Activated naive CD8-positive, alpha-beta T cell treated with anti-CD3 and anti-CD28 coated beads, Interleukin-2, amount 10 ng/mL, durations not matched to agents 7 days and 5 days (primary cell): ENCODE measurements at places on chromosomes 13 and 19.

DNA sequence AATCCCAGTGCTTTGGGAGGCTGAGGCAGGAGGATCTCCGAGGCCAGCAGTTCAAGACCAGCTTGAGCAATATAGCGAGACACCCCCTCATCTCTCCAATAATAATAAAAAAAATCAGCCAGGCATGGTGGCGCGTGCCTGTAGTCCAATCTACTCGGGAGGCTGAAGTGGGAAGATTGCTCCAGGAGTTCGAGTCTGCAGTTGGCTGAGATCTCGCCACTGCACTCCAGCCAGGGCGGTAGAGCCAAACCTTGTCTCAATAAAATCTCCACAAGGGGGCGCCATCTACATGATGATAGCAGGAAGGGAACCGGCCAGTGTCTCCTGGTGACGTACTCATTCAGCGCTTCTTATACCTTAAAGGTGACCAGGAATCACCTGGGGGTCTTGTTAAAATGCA, 13.6 kb upstream of the C5AR1 start:
- peak; percentile 61 for DNase-seq

- no peak for DNase-seq
Measured at GRCh38 chr13:72156760-72157159, 289.8 kb upstream of the DACH1 start.

DNA sequence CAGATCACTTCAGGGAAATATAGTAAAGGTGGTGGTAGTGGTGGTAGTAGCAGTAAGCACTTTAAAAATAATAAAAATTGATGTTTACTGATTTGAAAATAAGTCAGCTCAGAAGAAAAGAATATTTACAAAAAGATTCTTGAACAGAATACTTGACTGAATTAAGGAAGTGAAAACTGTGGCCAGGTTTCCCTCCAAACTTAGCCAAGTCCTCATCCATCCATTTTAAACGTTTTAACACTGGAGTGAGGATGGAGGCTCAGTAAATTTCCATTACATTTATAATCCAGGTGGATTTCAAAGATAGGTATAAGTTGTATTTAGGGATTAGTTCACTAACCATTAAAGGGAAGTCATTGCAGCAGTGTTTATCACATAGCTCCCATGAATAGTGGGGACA, 221.5 kb downstream of the RGCC start:
- DNase-seq = no peak

- DNase-seq = peak; percentile 77
Measured at GRCh38 chr19:55640043-55640576, 692 bp upstream of the ZNF580 start.

GRCh38 chr13:41563984-41564365, 106.6 kb downstream of the RGCC start:
- no peak for DNase-seq

DNA sequence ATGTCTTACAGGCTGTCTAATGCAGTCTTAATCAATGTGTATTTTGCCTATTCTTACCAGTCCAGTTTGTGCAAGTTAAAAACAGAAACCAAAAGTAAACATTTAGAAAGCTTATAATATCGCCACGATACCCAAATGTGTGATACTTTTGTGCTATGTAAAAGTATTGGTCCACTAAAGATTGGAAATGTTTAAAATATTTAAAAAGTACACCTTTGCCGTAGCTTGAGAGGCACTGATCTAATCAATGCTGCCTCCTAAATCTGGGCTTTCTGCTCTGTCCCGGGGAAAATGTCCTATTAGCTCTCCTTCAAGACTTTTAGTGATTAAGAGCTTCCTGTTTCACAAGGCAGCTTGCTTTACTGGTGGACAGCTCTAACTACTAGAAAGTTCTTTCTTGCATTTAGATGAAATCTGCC, 64.7 kb downstream of the DNAJC15 start:
- no peak for DNase-seq

GRCh38 chr13:32988608-32989289, 27.5 kb upstream of the KL start:
- DNase-seq = no peak

- peak; percentile 19 for DNase-seq
Measured at GRCh38 chr13:113650731-113651148, 7.3 kb downstream of the ATP4B start.

GRCh38 chr13:97875911-97876310, 77.6 kb upstream of the IPO5 start:
- no peak for DNase-seq

DNA sequence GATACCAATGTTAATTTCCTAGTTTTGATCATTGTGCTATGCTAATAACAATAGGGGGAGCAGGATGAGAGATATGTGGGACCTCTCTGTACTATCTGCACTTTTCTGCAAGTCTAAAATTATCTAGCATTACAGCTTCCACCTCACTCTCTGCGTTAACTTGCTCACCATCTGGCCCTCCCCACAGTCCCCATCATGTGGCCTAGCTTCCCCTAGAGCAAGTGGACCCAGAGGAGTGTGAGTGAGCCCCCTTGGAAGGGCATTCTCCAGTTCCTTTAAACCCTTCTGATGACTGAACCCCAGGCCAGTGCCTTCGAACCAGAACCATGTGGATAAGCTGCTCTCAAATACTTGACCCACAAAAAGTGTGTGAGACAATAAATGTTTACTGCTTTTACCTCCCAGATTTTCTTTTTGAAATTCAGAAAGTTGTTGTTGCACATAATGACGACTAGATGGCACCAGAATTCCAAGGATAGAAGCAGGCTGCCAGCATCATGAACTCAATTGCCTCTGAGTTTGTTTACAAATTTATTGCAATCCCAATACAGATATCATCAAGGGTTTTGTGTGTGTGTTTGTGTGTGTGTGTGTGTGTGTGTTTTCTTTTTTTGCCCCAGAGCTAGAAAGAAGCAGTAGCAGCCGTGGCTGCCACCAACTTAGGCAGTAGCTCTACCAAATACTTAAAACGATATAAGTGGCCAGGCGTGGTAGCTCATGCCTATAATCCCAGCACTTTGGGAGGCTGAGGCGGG, 49.0 kb upstream of the ZNF780A start:
- no peak for DNase-seq

GRCh38 chr19:45455707-45456499, 11.9 kb upstream of the FOSB start:
- DNase-seq = peak; percentile 57

- no peak for DNase-seq
Measured at GRCh38 chr19:17138937-17139598, 63.5 kb downstream of the MYO9B start.

DNA sequence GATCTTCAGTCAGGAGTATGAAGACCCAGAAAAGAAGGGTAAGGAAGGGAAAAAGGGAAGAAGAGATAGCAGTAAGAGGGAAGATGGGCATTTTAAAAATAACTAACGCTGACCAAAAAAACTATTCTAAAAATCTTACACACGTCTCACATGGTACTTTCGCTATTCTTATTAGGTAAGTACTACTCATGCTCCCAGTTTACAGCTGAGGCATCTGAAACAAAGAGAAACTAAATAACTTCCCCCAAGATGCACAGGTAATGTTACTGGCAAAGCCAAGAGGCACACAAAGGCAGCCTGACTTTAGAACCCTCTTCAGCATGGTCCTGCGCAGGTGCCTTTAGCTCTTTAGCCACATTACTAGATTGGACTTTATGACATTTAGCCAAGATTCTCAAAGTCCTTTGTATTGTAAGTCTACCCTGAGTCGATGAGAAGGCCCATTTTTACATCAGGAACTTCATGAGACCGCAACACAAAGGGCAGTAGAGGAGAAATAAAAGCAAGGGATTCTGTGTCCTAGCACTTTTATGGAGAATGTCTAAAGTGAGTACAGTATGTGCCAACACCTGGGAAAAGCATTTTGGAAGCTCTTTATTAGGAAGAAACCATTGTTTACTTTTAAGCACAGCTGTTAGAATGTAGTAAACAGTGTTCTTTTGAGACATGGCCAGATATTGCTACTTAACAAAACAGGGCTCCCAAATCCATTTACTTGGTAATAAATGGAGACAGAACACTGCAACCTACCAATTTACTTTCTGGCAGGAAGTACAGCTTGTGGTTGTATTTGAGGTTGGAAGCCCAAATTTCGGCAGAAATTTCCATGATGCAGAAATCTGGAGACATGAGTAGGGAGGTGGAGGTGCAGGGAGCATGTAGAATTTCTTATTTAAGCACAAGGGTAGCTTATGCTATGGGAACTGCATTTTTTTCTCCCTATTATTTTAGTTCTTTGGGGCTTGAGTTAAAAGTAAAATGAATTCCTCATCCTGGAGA, 250.7 kb downstream of the KCTD12 start:
- DNase-seq = no peak

DNA sequence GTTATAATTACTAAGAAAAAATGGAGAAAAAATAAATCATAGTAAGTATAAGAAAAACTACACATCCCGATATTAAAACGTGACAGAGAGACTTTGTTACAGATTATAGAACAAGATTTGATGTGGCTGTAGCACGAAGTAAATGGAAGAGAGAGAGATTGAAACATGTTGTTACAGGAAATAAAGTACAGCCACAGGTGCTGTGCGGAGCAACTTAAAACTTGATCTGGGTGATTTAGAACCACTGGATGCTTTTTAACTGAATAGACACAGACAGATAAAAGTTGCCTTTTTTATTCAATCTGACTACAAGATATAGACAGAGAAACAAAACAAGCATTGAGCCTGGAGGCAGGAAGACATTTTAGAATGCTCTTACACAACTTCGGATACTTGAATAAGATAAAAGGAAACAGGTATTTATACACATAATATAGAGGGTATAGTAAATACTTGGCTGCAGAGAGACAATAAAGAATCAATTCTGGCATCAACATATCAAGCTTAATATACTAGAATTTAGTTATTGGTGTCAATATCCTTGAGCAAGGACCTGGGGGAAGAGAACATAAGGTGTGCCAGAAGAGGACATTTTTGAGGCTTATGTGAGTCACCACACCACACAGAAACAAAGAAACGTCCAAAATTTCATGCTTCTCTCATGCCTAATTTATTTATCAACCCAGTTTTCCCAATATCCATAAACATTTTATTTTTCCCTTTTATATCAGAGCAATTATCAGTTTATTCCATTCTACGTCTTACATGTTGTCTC, 548.5 kb downstream of the SLITRK1 start:
- DNase-seq = no peak

- no peak for DNase-seq
Measured at GRCh38 chr19:17753976-17754375, 2.7 kb downstream of the FCHO1 start.

GRCh38 chr13:41059456-41060081, 1.7 kb upstream of the WBP4 start:
- no peak for DNase-seq

- no peak for DNase-seq
Measured at GRCh38 chr13:42401376-42401775, 129.4 kb downstream of the AKAP11 start.

- no peak for DNase-seq
Measured at GRCh38 chr19:18416778-18417249, 2.4 kb upstream of the SSBP4 start.

- no peak for DNase-seq
Measured at GRCh38 chr13:67223742-67224141, 6.4 kb downstream of the PCDH9 start.

GRCh38 chr13:113216254-113217048, 7.0 kb downstream of the CUL4A start:
- DNase-seq = no peak

DNA sequence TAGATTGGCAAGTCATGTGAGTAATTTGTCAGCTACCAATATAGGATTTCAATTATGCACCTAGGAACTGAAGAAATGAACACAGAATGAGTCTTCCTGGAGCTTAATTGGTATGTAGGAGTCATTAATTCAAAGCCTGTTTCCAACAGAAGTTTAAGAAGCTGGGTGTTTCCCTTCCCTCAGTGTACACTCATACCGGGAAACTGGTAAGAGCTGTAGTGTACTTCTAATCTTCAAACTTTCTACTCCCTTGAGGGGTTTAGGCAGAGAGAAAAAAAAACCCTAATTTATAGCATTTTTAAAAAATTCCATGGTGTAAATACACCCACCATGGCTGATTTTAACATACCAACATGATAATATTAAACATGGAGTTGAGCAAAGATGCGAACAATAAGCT, 665.7 kb upstream of the SLITRK5 start:
- DNase-seq = no peak

- no peak for DNase-seq
Measured at GRCh38 chr13:85204668-85205344, 594.4 kb downstream of the SLITRK6 start.

- DNase-seq = no peak
Measured at GRCh38 chr13:99391781-99392469, 84.7 kb upstream of the GPR183 start.

GRCh38 chr19:571566-571974, 826 bp upstream of the BSG start:
- DNase-seq = no peak

GRCh38 chr13:40801255-40802217, 12.1 kb downstream of the SLC25A15 start:
- DNase-seq = no peak

DNA sequence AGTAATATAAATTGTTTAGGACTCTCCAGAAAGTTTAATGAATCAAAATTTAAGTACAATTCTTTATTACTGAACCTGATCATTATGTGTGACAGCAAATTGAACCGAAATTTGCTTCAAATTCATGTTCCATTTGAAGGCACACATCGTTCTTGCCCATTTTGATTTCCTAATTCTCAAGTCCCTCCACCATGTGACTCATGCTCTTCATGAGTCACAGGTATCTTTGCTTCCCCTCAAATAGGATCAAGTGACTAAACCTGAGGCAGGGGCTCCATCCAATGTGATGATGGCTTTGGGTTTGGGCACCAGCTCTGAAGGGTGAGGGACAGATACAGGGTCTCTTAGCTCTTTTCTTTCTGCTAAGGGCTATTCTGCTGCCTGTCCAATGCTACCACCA, 86.1 kb downstream of the THSD1 start:
- DNase-seq = no peak

DNA sequence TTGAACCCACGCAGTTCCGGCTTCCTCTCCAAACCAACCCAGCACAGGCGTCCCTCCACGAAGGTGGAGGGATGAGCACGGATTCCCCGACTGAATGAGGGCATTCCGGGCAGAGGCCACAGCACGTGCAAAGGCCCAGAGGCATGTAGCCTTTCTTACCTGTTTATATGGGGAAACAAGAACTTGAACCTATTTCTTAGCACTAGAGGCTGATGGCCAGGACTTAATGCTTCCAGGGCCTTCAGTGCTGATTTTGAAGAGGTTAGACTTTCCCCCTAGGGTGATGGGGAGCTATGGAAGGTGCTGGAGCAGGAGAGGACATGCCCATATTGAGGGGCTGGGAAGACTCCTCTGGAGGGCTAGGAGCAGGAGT, 2.0 kb downstream of the MAST3 start:
- no peak for DNase-seq

DNA sequence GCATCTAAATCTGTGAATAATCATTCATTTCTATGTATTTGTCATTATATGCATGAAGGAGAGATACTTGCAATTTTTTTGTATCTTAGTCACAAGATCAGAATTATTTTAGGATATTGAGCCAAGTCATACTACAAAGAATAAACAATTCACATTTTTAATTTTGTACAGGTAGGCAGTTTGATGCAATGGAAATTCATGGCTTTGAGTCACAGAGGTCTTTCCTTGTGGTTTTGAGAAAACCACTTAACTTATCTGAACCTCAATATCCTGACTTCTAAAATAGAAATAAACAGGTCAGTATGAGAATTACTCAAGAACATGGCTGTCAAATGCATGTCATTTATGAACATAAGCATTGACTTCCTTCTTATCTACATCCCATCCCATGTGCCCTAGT, 221.4 kb upstream of the SLC10A2 start:
- no peak for DNase-seq
